ENCODE measurements at places on chromosomes 3 and 15.

GRCh38 chr3:193928354-193929209 lies 207.4 kb upstream of the HES1 start:
- no peak for DNase-seq

DNA sequence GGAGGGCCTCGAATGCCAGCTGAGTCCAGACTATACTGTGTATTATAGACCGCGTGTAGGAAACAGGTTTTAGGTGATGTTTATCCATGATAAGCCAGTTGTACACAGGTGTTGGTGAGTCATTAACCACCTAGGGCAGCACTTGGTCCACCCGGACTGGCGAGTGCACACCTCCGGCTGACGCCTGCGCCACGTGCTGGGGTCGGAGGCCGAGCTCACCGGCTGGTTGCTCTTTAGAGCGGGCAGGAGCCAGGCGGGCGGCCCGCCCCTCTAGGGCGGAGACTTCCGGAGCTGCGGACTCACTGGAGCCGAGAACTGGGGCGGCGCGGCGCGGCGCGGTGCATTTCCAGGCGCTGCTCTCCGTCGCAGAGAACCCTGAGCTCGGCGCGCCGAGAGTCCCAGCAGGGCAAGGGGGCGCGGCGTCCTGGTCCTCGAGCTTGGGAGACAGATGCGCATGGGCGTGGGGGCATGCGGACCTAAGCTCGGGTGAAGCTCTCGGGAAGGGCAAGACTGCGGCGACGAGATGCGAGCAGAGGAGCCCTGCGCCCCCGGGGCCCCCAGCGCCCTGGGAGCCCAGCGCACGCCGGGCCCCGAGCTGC lies at the start of gene ESYT3:
Gene ESYT3 (plus strand): TSS at position 341 of the 599 bp plus-strand sequence. CDS start 183 bp downstream, at position 524.
- no peak for DNase-seq

GRCh38 chr3:189842681-189843602 lies 211.8 kb downstream of the TP63 start:
- no peak for DNase-seq

DNA sequence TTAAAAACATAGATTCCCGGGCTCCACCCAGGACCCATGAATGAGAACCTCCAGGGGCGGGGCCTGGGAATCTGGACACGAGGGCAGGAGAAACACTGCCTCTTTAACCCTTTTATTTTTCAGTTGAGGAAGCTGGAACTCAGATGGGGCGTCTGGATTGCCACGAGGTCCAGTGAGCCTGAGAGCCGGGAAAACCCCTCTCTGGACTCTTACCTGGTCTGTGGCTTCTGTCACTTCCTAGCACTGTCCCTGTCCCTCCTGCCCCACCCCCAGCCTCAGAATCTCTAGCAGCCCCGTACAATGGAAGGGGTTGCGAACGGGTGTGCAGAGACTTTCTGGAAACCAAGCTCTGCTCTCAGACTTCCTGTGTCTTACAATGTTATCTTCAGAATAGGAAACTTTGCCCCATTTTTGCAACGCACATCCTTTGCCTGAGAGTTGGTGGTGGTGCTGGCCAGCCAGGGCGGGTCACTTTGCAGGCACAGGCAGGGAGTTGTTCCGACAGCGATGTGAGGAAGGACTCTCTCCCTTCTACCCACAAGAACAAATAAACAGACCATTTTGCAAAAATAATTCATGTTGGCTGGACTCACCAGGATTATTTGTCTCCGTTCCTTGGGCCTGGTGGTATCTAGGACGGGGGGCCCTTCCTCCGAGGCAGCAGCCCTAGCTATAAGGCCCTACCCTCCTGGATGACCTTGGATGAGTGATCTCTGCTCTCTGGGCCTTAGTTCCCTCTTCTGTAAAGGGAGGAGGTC lies 59.1 kb downstream of the SMAD6 start:
- DNase-seq = no peak

DNA sequence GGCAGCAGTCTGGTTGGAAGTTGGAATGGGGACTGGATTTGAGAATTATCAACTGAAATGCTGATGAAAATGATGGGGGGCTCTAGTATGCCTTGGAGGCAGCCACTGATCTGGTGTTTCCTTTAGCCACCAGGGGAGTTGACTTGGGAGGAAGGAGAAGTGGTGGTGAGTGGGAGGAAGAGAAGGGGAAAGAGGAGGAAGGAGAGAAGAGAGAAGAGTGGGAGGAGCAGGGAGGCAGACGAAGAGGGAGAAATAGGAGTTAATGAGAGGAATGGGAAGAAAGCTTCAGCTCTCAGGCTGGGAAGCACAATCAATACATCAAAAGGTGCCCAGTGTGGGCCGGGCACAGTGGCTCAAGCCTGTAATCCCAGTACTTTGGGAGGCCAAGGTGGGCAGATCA lies 23.3 kb upstream of the HCN4 start:
- DNase-seq = no peak

DNA sequence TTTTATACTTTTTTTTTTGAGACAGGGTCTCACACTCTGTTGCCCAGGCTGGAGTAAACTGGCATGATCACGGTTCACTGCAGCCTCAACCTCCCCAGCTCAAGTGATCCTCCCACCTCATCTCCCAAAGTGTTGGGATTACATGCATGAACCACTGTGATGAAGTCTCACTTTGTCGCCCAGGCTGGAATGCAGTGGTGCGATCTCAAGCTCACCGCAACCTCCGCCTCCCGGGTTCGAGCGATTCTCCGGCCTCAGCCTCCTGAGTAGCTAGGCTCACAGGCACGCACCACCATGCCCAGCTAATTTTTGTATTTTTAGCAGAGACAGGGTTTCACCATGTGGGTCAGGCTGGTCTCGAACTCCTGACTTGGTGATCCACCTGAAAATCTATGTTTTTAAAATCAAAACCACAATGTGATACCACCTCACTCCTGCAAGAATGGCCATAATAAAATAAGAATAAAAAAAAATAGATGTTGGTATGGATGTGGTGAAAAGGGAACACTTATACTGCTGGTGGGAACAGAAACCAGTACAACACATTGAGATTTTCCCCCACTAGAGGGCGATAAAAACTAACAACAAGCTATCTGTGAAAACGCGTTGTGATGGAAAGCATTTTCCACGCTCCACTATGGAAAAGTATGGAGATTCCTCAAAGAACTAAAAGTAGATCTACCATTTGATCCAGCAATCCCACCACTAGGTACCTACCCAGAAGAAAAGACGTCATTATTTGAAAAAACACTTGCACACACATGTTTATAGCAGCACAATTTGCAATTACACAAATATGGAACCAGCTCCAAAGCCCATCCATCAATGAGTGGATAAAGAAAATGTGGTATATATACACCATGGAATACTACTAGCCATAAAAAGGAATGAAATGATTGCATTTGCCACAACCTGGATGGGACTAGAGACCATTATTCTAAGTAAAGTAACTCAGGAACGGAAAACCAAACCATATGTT lies 26.8 kb upstream of the OCA2 start:
- DNase-seq = no peak

DNA sequence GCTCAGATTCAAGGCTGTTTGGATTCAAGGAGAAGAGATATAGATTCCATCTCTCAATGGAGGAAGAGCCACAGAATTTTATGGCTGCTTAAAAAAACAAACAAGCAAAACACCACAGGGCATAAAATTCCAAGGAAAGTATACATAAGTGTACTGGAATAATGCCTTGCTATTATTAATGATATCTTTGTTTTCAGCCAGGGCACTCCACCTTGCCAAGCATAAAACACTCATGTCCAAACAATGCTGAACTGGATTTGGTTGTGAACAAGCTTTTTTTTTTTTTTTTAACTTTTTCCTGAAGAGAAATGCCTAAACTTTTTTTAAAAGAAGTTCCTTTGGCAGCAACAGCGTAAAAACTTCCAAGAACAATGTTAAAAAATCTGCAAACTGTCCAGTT lies 4.8 kb upstream of the CLSTN2 start:
- no peak for DNase-seq

DNA sequence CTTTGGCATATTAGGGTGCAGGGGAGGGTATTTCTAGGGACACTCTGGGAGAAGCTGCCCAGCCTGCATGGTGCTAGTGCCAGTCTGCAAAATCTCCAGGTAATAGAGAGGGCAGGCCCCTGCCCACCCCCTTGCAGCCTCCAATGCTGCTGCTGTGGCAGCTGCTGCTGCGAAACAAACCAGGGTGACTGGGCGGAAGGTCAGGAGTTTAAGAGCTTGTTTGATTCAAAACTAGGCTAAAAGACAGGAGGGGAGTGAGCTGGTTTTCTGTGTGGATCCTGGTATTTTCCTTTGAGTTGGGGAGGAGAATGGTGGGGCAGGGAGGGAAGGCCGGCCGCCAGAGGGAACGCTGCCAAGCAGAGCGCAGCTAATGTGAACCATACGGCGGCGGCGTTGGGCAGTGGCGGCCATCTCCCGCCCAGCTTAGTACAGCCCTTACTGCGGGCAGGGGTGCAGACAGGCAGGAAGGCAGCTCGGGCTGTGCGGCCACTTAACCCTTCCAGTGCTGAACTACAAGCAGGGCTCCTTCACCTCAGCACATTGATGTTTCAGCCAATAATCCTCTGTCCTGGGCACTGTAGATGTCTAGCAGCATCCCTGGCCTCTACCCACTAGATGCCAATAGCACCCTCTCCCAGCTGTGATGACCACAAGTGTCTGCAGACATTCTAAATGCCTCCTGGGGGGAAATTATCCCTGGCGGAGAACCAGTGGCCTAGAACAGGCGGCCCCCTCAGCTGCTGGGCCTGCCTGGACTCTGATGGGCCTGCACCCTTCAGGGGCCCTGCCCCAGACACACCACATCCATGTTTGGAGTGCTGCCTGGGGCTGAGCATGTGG lies 125.7 kb downstream of the EEFSEC start:
- peak; percentile 42 for DNase-seq
